ENCODE measurements at places on chromosomes 3 and 15.

DNA sequence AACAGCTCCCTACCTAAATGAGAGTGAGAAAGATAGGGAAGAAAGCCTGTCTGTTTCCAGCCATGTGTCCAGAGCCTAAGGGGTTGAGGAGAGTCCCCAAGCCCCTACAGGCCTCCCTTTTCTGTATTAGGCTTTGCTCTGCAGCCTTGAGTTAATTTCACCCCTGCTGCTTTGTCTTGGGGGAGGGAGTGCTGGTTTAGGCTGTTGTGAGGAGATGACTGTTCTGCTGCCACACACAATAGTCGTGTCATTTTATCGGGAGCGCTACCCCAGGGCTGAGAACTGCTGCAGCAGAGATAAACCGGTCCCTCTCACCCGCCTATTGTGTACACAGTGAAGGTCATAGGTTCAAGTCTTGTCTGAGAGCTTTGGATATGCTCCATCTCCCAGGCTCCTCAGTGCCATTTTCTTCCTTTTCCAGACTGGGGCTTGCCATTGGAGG, 1.4 kb downstream of the ZNF609 start:
- DNase-seq = peak; percentile 67

- DNase-seq = no peak
Observed at GRCh38 chr3:193305356-193305755, 64.3 kb downstream of the PLAAT1 start.

- DNase-seq = no peak
Observed at GRCh38 chr3:19384868-19385267, 236.6 kb downstream of the KCNH8 start.

- DNase-seq = no peak
Observed at GRCh38 chr3:133049491-133049890, 11.3 kb downstream of the TMEM108 start.

GRCh38 chr3:52083556-52084087, 27.3 kb upstream of the DUSP7 start:
- no peak for DNase-seq

- DNase-seq = no peak
Observed at GRCh38 chr3:126026277-126026751, 57.3 kb downstream of the ROPN1B start.

GRCh38 chr3:61948699-61949305, 387.4 kb downstream of the PTPRG start:
- DNase-seq = no peak

DNA sequence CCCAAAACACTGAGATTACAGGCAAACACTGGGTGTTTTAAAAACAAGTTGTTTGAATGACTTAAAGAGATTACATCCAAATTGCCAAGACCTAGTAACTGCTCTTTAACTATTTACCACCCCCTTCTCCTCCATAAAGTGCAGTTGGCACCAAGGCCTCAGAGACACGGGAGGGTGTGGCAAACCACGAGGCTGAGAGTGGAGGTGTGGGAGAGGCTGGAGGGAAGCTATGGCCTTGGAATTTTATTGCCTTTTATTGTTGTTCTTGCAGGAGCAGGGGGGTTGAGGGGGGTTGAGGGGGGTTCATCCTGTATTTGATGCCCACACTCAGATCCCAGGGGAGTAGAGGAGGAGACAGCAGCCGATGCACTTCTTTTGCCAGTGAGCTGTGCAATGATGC, 75.9 kb upstream of the CTDSPL start:
- no peak for DNase-seq

- no peak for DNase-seq
Observed at GRCh38 chr15:40754574-40754882, 526 bp downstream of the RMDN3 start.

DNA sequence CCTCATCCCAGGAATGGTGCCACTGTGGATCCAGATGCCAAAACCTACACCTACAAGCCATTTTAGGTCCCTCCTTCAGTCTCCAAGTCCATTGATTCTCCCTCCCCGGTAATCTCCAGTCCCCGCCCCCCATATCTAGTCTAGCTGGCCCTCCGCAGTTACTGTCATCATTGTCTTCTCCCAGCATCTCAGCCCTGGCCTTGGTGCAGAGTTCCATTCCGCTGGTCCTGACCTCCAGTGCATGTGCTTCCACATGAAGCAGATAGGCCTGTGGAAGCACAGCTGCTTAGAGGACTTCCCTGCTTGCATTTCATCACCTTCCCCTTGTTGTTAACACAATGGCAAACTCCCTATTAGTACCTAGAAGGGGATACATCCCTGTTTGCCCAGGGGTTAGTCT, 331.8 kb downstream of the LRTM1 start:
- no peak for DNase-seq

DNA sequence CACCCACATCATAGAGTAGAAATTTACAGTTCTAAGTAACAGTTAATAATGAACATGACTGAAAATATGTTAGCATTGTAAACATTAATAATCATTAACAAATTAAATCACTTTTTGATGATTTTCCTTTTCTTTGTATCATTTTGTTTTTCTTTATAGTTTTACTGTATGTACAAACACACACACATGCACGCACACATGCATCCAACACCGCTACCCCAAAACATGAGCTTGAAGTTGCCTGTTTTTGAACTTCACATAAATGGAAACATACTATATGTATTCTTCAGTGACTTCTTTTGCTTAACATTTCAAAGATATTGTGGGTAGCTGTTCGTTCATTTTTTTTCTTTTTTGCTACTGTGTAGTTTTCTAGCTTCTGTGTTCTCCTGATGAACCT, 123.9 kb downstream of the FNDC3B start:
- DNase-seq = no peak

DNA sequence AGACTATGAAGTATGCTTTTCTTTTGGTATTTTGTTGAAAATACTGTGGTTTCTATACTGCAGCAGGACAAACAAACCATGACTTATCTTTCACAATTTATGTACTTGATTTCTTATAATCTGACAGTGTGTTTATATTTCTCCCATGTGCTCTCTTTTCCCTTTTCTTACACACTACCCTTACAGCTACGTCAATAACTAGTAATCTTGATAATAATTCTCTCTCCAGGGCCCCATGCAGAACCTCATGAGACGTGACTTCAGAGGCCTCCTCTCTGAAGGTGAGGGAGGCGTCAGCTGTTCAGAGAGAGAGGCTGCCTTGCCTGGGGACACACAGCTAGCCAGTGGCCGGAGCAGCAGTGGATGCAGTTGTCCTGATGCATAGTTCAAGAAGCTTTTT, 35.9 kb downstream of the KY start:
- DNase-seq = no peak

DNA sequence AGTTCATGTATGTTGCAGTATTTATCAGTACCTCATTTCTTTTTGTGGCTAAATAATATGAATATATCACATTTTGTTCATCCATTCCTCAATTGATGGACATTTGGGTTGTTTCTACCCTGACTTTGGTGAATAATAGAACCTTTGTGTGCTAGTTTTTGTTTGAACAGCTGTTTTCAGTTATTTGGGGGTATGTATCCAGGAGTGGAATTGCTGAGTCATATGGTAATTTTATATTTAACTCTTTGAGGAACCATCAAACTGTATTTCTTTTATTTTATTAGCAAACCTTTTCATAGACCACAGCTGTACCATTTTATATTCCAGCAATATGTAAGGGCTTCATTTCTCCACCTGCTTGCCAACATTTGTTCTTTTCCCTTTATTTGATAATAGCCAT, 38.4 kb upstream of the RBM5 start:
- no peak for DNase-seq

- DNase-seq = no peak
Observed at GRCh38 chr15:25713736-25714537, 149.2 kb downstream of the ATP10A start.

GRCh38 chr15:86382341-86382740, 302.7 kb downstream of the AGBL1 start:
- no peak for DNase-seq

- DNase-seq = peak; percentile 33
Observed at GRCh38 chr3:99929745-99930139, 112.1 kb downstream of the CMSS1 start.

DNA sequence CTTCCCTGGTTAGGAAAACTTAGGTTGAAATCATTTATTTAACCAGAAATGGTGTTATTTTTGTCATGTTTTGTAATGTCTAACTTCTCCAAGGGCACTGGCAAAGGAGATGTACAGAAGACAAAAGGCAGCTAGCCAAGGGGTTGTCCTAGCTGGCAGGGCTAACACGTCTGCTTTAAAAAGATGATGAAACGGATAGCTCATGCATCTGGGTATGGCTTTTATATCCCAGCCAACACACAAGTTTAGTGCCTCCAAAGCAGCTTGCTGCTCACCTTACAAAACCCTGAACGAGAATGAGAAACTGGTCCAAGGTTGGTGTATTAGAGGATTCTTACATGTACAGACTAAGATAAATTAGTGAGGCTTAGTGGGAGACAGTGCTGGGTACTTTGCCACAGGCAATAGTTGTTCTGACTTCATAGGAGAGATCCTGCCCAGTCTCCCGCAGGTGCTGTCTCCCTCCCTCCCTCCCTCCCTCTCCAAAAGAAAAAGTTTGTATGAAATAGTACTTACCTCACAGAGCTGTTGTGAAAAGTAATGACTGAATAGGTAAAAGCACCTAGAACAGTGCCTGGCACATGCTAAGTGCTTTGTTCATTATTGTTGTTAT, 47.8 kb downstream of the KCNMB2 start:
- no peak for DNase-seq

- DNase-seq = no peak
Observed at GRCh38 chr3:61777483-61777882, 216.1 kb downstream of the PTPRG start.

DNA sequence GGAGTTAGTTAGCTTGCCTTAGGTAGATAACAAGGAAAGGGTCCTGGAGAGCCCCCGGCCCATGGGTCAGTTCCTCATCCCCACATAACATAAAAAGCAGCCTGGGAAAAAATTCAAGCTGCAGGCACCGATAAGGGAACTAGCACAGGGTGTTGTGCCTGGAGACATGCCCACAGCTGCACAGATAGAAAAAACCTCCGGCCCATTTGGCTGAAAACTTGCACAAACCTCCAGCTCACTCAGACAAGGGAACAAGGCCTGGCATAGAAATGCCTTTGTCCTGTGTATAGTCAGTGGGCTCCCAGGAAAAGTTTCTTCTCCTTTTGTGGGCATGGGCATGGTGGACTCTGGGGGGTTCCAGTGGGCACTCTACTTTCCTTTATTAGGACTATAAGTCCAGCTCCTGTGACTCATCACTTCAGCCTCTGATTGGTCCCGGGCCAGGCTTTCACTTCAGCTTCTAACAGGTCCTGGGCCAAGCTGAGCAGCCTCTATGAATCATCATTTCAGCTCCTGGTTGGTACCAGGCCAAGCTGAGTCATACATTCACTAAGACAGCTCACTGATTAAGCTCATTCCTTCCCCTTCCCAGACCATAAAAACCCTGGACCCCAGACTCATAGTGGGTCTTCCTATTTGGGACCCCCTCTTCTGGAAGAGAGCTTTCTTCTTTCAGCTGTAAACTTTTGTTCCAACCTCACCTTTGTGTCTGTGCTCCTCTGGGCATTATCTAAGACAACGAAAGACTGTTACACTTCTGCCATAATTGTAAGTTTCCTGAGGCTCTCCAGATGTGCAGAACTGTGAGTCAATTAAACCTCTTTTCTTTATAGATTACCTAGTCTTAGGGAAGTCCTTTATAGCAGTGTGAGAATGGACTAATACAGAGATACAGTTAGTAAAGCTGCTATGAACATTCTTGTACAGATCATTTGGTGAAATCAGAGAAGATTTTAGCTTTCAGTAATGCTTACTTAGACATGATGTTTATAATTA, 348.0 kb upstream of the DPPA4 start:
- peak; percentile 17 for DNase-seq

- DNase-seq = no peak
Observed at GRCh38 chr15:58966698-58967097, 20.8 kb upstream of the RNF111 start.

GRCh38 chr15:60184579-60184978, 180.5 kb downstream of the FOXB1 start:
- no peak for DNase-seq

DNA sequence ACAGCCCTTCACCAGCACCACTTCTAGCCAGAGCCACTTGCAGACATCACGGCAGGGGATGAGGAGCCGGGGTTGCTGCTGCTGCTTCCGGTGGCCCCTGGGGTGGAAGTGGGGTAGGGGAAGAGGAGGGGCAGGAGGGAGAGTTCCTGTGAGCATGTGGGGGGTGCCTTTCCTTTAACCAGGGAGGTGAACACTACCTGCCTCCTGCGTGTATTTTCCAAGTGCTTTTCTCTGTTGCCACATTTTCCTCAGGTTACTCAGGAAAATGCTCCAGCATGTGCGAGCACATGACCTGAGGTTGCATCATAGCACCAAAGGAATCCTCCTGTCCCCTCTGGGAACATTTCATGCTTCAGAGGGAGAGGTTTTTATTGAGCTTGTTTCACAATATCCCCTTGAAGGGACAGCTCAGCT, 12.2 kb upstream of the SACM1L start:
- DNase-seq = no peak

- DNase-seq = no peak
Observed at GRCh38 chr3:45616158-45616557, 21.6 kb downstream of the LIMD1 start.

GRCh38 chr3:65538101-65538500, 500.6 kb downstream of the MAGI1 start:
- DNase-seq = no peak

DNA sequence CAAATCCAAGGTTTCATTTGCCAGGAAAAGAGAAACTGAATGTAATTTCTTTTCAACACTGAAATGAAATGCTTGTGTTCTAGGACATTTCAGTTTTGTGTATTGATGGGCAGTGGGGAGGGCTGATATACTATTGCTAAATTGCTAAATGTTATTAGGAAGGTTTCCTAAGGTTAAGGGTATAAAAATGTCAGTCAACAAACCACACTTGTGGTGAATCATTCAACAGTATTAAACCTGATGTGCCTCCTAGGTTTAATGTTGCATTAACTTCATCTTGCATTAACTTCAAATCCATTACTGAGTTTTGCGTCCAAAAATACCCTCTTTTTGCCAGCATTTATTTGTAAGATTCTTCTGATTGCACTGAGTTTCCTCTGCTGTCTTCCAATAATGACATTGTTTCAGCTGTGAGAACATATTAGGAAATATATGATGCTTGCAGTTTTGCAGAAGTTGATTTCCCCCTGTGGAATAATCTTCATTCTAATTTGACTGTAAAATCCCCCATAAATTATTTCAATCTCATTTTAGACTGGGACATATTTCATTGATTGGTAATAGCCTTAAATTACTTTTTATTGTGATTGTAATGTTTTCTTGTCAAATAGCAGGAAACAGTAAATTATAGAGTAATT, 758.3 kb downstream of the GBE1 start:
- DNase-seq = no peak

DNA sequence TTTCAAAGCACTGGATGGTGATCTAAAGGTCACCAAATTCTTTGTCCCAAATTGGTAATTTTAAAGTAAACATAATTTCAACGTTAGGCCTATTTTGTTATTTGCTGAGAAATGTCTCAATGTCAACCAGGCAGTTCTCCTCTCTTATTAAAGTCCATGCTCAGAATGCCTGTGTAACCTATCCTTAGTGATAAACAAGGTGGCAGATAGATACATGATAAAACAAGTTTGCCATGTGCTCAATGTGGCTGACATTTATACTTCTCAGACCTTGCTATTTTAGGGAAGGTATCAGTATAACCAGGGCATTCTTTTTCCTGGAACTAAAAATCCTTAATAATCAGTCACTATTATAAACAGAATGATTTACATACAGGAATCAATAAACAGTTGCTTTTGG, 8.5 kb downstream of the MBNL1 start:
- DNase-seq = no peak
